Activated T-helper 2 cell treated with anti-CD3 and anti-CD28 coated beads, Interferon-gamma antibody, Interleukin-2, Interleukin-4, amounts not matched to agents 10 μg/mL and 5 μg/mL and 100 μg/mL, durations not matched to agents 14 hours and 24 hours and 36 hours (primary cell): ENCODE measurements at places on chromosomes 2 and 18. TPM values are rescaled to one million over a fixed set of nuclear protein-coding genes. Genes with fewer than 3 reads are reported as not detected.

- no peak overlapping the region for H3K27ac ChIP-seq
- no peak overlapping the region for H3K4me3 ChIP-seq
- no peaks in the 10 kb centered on the region for H3K27me3 ChIP-seq
- no peaks in the 10 kb centered on the region for H3K4me1 ChIP-seq
- no peak for DNase-seq
- no peaks in the 10 kb centered on the region for H3K36me3 ChIP-seq
Measured at GRCh38 chr2:107374249-107374648, 452.4 kb upstream of the RGPD4 start.

DNA sequence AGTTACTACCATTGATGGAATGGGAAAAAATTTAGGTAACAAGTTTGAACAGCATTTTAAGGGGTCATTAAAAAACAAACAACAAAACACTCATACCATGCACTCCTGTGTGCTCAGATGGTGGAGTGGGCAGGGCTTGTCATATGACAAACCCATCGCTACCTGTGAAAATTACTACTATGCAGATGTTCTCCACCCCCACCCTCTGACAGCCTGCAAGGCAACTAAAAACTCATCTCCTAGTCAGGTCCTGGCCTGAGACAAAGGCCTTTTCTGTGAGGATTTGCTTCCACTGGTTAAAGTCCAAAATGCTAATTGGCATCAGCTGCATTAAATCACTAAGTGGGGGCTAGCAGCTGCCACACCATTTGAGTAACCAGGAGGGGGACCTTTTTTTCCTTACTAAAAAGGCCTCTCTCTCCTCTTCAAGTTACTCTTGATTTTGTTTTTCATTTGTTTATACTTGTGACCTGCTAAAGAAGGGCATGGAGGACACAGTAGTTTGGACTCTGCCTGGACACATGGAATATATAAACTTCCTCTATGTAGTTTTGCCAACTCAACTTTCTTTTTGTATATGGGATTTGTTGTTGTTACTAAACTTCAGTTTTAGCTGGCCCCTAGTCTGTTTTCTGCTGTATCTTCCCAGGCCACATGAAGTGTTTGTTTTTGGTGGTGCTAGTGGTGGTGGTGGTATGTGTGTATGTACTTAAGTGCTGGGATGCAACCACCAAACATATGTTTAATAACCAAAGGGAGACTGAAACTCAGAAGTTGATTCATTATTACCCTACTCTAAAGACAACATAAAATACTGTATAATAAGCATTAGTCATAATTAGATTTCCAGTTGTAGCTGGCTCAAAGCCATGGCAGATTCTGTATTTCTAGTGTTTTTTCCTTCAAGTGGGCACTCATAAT, 121.3 kb downstream of the MAP4K4 start:
- peaks cover 5% of the 10 kb centered on the region for H3K36me3 ChIP-seq
- no peak overlapping the region for H3K27ac ChIP-seq
- no peaks in the 10 kb centered on the region for H3K27me3 ChIP-seq
- peaks cover 46% of the 10 kb centered on the region for H3K4me1 ChIP-seq
- H3K4me3 ChIP-seq: no peak overlapping the region

GRCh38 chr2:215144106-215144875, 5.9 kb upstream of the ABCA12 start:
- DNase-seq: no peak
- no peak overlapping the region for H3K27ac ChIP-seq
- H3K4me3 ChIP-seq: no peak overlapping the region
- no peaks in the 10 kb centered on the region for H3K36me3 ChIP-seq
- H3K27me3 ChIP-seq: no peaks in the 10 kb centered on the region

The CDK15 gene
- not detected in 2 replicates for total RNA-seq

DNA sequence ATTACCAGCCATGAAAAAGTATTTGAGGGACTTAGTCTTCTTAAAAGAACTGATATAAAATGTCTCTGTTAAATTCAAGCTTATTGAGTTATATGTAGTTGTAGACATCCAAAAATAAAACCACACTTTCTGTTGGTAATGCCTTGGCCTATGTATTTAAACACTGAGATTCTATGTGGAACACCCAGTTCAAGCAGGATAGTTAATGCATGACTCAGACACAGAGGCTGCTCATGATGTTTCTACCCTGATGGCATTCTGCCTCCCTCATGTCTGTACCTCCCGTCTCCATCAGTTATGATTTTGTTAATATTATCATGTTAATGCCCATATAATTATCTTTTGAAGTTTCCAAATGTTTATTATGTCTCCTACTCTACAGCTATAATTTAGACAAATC, 164.5 kb downstream of the XIRP2 start:
- no peak for DNase-seq
- no peaks in the 10 kb centered on the region for H3K4me1 ChIP-seq
- no peak overlapping the region for H3K27ac ChIP-seq
- no peak overlapping the region for H3K4me3 ChIP-seq
- no peaks in the 10 kb centered on the region for H3K27me3 ChIP-seq

The FTCDNL1 gene
- total RNA-seq: 1.7 and 2.6 TPM in 2 replicates

DNA sequence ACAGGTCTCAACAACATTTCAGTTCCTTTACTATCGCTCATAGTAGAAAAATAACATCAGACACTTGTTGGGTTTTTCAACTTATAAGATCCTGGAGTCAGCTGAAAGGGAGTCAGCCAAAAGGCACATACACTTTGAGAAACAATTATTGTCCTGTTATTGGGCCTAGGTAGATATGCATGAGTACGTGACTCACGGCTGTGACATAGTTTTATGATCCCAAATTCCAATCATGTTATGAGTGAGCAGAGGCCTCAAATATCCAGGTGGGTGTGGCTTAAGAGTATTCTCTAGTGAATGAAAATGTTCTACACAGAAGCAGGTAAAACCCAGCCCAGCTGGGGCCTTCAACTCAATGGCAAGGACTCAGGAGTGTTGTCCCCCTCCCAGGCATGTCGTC, 27.2 kb downstream of the SERPINB8 start:
- H3K4me3 ChIP-seq: no peak overlapping the region
- H3K27ac ChIP-seq: no peak overlapping the region
- no peaks in the 10 kb centered on the region for H3K27me3 ChIP-seq
- H3K4me1 ChIP-seq: peaks cover 3% of the 10 kb centered on the region
- H3K36me3 ChIP-seq: no peaks in the 10 kb centered on the region
- DNase-seq: no peak

DNA sequence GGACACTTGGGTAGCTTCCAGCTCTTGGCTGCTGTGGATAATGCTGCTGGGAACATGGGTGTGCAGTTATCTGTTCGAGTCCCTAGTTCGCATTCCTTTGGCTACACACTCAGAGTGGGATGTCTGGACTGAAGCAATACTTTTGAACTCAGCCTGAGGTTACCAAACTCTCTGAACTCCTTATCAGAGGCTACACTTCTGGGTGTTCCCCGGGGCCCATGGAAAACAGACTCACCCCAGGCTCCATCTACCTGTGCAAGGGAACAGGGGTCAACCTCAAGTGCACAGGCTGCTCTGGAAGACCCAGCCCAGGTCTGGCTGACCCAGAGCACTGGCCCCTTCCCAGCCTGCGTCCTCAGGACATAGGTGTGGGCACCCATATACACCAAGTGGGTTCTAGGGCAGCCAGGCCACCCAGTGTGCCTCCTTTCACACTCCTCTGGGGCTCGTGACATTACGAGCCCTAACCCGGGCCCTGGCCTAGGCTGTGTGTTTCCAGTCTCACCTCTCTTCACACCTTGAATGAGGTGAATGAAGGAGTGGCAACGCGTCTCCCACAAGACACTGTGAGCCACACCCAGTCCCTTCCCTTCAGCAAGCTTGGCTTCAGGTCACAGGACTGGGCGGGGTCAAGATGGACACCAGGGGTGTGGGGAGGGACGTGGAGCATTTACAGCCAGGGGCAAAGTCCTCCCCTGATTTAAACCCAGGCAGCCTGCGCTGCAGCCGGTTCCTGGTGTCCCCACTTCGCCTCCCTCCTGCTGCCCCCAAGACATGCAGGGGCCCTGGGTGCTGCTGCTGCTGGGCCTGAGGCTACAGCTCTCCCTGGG, at the start of gene ALPI:
TSS of gene ALPI (plus strand) at position 728 of the 830 bp plus-strand sequence. CDS start at position 775, 47 bp downstream.
- H3K27ac ChIP-seq: no peak within 1 kb of the TSS
- peaks cover 5% of the 10 kb centered on the region for H3K27me3 ChIP-seq
- no peak within 1 kb of the TSS for H3K4me3 ChIP-seq
- H3K36me3 ChIP-seq: no peaks in the 10 kb centered on the region
- no peak for DNase-seq

DNA sequence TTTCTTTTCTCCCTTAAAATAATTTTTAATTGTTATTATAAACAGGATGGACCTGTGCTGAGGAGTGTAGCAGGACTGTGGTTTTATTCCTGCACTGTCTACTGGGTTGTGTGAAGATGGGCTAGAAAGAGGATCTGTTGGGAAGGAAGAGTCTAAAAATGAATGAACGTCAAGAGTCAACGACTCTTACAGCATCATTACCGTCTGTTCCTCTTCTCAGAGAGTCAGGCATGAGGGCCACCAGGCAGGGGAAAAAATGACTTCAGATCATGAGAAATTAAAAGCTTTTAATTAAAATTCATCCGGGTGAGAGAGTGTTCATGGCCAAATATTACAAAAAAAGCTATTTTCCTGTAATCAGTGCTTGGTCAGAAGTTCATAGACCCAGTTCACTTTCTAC, 32.6 kb downstream of the SRSF7 start:
- DNase-seq: no peak
- H3K27ac ChIP-seq: no peak overlapping the region
- peaks cover 73% of the 10 kb centered on the region for H3K36me3 ChIP-seq
- H3K4me1 ChIP-seq: peaks cover 51% of the 10 kb centered on the region

The SLC66A2 gene
- 48.1 and 49.5 TPM in 2 replicates for total RNA-seq

GRCh38 chr2:65885266-65885665, 452.9 kb upstream of the SPRED2 start:
- no peaks in the 10 kb centered on the region for H3K27me3 ChIP-seq
- no peak overlapping the region for H3K4me3 ChIP-seq
- H3K4me1 ChIP-seq: no peaks in the 10 kb centered on the region
- no peak overlapping the region for H3K27ac ChIP-seq
